Stimulated activated CD4-positive, alpha-beta T cell treated with anti-CD3 and anti-CD28 coated beads, Interleukin-1b, Interleukin-23, amount 100 ng/mL, for 4 hours (primary cell): ENCODE measurements at places on chromosomes 13 and 19.
A peak's percentile ranks its signal among the peaks of the same experiment; 100 is the strongest.

DNA sequence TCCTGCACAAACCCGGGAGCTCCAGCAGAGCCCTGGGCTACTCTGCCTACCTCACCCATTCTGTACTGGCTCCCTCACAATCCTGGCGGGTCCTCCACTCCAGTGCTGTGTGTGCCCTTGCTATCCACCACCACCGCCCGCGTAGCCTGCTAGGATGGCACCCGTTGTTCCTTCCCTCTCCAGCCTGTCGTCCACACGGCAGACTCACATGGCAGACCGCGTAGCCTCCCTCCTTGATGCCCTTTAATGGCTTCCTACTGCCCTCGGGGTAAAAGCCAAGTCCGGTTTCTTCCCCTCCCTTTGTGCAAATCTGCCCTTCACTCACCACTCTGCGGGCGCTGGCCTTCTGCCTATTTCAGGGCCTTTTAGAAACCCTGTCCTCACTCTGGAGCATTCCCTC, 106.6 kb downstream of the RAB20 start:
- DNase-seq: no peak

- DNase-seq: peak; percentile 84
Measured at GRCh38 chr19:10259162-10259905, 7.3 kb downstream of the MRPL4 start.

DNA sequence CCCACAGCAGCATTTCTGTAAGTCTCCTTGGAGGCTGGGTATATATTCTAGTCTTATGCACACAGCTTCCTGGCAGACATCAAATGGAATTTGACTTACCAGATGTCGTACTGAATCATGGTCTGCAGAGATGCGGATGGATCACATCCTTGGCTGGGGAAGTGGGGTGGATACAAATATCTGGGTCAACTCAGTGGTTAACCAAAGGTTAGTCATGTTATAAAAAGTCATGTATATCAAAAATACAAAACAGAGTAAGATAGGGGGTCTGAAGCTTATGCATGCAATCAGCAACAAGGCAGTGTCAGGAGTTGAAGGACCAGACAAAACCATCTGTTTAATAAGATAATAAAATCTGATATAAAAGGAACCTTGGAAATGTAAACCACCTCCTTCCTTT, 61.9 kb downstream of the WASF3 start:
- no peak for DNase-seq

DNA sequence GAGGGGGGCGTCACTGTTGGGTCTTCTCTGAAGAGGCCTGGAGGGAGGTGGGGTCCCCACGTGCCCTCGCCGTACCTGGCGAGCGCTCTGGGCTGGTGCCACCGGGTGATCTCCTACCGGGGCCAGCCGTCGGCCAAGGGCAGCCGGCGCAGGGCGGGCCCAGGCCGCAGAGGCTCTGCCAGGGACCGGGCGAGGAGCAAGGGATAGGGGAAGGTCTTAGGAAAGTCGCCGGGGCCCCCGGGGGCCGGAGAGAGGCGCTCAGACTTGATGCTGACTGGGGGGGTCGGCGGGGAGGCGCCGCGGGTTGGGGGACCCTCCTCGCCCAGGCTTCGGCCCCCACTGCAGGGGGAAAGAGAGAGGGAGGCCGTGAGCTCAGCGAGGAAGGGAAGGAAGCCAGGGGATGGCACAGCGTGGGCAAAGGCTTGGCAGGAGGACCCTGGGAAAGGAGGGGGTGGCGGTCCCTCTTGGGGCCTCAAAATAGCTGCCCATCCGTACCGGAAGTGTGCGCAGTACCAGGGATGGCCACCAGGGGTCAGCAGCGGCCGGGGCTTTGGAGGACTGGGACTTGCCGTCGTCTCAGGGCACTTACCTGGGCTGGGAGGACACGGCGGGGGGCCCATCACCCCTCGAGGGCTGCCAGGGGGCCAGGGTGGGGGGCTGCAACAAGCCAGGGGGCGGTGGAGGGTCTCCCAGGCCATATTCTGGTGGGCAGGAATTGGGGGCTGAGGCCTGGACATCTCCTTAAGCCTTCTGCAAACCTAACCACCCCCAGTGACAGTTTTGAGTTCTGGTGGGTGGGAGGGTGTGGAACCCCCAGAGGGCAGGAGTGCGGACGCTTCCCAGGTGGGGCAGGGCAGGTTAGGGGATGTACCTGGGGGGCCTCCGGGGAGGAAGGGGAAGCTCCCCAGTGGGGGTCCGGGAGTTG, 7.7 kb upstream of the TMEM161A start:
- peak; percentile 87 for DNase-seq

DNA sequence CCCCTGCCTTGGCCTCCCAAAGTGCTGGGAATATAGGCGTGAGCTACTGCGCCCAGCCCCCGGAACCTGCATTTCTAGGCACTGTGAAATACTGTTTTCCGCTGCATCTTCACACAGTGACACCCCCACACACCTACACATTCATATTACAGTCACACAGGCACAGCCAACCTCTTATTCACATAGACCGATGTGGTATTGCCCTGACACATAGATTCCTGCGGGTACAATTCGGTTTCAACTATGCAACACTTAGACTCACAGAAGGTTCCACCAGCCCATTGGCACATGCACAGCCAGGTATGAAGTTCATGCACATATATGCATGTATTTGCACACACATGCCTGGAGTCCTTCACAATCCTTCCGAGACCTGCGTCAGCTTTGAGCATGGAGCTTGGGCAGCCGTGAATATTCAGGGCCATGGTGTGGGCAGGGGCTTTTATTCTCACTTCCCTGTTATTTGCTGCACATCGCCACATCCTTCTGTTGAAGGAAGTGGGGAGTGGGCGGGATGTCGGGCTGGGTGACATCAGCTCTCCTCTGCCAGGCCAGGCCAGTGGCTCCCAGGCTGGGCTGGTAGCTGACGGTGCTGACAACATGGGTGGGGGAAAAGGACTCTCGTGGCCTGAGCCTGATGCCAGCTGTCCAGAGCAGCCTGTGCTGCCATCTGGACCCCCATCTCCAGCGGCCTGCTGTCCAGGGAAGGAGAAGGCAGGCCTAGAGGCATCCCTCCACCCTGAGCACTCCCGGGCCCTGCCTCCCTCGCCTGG, 5.4 kb upstream of the CDC37 start:
- DNase-seq: no peak

GRCh38 chr13:110912651-110913051, 2.2 kb downstream of the ANKRD10 start:
- no peak for DNase-seq

GRCh38 chr13:110578363-110578762, 16.8 kb upstream of the RAB20 start:
- DNase-seq: no peak

GRCh38 chr13:48631441-48631840, 22.3 kb upstream of the CYSLTR2 start:
- no peak for DNase-seq

GRCh38 chr19:41795031-41795461, 1.3 kb upstream of the CEACAM3 start:
- peak; percentile 29 for DNase-seq

GRCh38 chr13:100644371-100644770, 30.2 kb downstream of the TMTC4 start:
- DNase-seq: no peak

DNA sequence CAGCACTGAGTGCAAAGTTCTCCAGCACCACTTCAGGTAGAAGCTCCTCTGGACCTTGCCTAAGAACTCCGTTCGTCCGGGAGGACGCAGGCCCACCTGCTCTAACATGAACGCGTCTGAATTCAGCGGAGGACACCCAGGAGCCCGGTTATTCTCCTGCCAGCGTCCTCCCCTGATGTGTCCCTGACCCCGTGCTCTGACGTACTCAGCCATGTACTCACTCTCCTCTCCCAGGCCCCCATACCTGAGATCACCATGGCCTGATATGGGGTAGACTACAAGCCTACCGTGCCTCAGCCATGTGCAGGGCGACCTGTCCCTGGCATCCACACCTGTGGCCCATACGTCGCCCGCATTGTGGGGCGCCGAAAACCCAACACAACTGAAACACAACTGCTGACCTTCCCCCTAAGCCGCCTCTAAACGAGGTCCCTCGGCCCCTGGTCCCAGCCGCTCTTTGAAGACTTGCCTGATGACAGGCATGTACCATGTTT, 744 bp upstream of the ZNF584 start:
- no peak for DNase-seq

DNA sequence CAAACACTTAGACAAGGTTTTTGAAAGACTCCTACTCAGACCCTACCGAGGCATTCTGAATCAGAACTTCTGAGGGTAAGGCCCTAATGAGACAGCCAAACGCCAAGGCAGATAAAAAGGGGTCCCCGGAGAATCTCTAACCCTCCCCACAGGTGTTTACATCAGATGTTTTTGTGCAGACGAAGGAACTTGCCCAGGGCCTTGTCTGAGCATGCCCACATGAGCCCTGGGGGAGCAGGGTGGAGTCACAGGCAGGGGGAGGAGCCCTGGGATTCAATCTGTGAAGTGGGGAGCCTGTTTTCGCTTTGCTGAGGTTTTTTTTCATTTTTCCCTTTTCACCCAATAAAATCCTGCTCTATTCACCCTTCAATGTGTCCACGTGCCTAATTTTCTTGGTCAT, 61.6 kb upstream of the MED4 start:
- peak; percentile 55 for DNase-seq
